ENCODE measurements at places on chromosomes 4 and X.
A peak's percentile ranks its signal among the peaks of the same experiment; 100 is the strongest.

DNA sequence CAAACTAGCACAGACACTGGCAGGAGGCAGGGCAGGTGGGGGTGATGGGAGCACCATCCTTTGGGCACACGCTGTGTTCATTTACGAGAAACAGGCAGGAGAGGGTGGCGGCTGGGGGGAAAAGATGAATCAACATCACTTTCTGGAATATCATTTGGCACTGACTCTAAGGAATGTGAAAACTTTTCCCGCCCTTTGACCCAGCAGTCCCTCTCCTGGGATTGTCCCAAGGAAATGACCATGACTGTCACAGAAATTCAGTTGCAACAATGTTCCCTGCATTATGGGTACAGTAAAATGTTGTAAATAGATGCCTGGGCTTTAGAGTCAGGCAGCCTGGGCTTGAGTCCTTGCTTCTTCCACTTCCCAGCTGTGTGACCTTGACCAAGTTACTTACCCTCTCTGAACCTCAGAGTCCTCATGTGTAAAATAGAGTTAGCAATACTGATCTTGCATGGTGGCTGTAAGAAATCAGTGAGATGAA is 58.6 kb downstream of the ABLIM2 start:
- no peak for DNase-seq

DNA sequence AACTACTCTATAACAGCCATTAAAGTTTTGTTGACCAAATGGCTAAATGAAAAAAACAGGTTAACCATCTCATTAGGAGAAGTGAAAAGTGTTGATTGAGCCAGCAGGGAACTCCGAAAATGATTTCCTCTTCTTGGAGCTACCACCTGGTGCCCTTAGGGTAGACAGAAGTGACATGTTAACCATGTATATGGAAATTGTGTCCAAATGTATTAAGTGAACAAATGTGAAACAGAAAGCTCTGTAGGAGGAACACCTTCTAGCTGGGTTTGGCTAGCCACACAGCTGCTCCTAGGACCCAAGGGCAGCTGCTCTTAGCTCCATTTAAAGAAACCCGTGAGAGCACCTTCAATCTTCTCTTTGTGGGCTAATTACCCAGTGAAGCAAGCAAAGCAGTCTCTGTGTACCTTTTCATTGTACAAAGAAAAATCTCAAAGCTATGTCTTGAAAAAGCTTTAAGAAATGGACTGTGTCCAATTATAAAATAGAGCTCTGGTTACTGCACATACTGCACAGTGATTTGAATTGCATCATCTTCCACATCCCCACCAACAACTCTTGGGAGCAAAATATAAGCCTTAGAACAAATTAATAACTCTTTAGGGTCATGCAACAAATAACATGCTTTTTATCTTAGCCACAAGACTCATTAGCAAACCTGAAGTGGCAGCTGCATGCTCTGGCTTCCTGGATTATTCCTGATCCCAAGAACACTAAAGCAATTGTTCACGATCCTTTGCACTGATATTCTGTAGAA is 59.2 kb upstream of the PARM1 start:
- no peak for DNase-seq

DNA sequence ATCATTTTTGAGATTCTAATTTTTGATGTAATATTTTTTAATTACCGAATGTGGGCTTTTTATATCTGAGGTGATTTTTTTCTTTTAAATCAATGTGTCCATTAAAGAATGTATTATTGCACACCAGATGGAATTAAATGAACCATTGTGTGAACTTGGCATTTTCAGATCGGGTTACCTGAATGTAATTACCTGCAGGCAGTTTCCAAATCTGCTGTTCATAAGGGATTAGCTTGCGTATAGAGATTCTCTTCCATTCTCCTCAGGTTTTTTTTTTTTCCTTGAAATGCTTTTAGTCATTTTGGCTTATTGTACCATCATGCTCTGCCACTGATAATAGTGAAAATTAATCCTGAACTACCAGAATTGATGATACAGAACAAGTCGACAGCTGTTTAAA is 511.5 kb upstream of the ATOH1 start:
- no peak for DNase-seq

GRCh38 chr4:26723216-26723615 is 137.4 kb upstream of the STIM2 start:
- DNase-seq, result no peak

DNA sequence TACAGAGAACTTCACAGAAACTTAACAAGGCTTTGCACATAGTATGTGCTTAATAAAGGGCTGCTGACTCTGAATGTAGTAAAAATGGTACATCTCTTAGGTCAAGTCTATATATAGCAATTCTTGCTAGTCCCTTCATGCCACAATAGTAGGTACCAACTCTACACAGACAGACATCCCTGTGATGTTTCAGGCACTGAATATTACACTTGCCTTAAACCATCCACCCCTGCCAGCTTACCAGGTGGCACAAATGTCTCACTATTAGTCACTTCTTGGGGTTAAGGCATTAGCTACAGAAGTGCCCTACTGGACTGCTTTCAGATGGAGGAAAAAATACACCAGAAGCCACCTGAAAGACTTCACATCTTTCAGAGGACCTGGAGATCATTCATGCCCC is 86.3 kb upstream of the CITED1 start:
- DNase-seq, result no peak

DNA sequence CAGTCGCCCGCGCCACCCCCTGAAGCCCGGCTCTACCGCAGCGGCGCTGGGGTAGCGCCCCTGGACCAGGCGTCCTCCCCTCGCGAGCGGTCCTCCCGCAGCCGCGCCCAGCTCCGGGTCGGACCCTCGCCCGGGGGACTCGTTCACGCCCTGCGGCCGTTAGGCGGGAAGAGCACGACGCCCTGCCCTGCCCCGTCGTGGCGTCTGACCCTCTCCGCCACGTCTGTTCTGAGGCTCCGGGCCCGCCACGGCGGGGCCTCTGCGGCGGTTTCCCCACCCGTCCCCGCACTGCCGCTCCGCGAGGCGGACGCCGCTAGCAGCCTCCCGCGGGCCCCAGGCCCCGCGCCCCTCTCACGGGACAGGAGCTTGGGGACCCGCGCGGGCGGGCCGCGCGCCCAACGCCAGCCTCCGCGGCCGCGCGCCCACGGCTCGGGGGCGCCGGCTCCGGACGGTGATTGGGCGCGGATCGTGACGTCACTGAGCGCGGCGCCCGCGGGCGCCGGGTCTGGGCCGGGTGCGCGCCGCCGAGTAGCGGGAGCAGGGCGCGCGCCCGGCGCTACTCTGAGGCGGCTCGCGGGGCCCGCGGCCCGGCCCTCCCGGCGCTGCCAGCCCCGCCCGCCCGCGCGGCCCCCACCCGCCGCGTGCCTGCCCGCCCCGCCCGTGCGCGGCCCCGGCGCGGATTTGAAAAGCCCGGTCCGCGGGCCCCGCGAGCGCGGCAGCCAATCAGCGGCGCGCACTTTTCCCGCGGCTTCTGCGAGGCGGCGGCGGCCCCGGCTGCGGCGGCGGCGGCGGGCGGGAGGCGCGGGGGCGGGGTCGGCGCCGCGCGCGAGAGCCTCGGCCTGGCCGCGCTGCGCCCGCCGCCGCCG is at the start of gene NSD2:
TSS of gene NSD2 (plus strand) at position 816 of the 866 bp plus-strand sequence. CDS start 29,262 bp downstream, outside the sequence.
- peak; percentile 83 for DNase-seq

GRCh38 chrX:119502727-119503483 is 34.7 kb downstream of the SLC25A5 start:
- no peak for DNase-seq

GRCh38 chr4:76782837-76783236 is 115.1 kb downstream of the SOWAHB start:
- DNase-seq, result no peak

DNA sequence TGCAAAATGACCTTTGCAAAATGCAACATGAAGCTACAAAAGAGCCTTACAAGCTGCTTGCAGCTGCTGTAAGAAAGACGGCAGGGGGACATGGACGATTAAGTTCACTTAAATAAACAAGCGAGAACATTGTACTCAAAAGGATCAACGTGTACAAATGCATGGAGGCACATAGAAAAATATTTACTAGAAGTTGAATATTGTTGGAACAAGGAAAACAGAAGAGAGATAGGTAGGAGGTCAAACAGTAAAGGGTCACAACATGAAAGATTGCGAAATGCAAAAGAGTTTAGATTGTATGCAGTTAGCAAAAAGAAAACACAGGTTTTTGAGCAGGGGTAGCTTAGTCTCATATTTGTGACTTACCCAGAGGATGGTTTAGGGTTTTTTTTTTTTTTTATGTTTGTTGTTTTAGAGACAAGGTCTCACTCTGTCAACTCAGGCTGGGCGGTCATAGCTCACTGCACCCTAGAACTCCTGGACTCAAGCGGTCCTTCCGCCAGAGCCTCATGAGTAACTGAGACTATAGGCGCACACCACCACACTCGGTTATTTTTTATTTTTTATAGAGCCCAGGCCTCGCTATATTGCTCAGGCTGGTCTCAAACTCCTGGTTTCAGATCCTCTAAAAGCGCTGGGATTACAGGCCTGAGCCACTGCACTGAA is 1.4 kb upstream of the PHF8 start:
- peak; percentile 39 for DNase-seq

DNA sequence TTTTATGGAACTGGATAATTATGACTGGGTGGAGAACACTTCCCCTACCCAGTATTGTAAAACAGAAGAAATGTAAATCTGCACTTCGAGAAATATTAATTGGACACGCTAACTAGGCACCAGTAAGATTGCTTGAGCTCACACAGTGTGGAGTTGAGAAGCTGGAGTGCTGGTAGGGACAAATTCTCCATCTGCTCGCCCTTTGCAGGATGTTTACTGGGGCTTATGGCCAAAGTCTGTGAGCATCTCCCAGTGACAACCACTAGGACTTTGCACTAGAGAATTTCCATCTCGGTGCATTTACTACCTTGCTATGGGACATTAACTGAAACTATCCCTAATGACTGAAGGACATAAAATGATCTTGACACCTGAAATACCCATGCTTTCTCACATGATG is 33.7 kb upstream of the GPR34 start:
- no peak for DNase-seq

- no peak for DNase-seq
Observed at GRCh38 chrX:71603618-71604017, 14.7 kb downstream of the CXCR3 start.

DNA sequence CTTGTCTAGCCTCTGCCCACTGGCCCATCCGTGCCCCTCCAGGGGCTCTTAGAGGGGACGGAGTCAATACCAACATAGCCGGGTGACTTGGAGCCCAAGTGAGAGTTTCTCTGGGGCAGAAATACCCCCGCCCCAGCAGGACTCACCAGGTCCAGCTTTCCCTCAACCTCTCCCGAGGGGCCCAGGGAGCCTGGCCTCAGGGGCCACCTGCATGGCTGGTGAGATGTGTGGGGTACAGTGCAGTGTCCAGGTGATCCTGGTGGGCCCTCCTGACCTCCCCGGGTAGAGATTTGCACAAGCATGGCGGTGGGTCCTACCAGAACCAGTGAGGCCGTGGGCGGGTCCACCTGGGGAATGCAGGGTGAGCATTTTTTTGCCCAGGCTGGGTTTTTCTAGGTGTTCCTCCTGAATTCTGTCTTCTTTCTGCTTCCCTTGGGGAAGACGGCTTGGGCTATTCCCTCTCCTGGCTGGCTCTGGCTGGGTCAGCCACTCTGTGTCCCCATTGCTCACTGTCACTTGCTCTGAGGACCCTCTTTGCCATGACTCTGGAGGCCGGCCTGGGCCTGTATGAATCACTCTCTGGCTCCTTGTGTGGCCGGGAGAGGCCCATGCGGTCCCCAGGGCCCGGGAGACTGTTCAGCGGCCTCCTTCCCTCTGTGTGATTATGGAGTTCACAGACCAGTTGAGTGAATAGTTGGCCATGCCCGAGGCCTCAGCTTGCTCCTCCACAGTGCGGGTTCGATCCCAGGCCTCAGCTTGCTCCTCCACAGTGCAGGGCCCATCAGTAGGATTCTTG is 71.0 kb upstream of the NKX1-1 start:
- no peak for DNase-seq

- DNase-seq, result no peak
Observed at GRCh38 chr4:97411356-97411755, 731.9 kb downstream of the STPG2 start.

DNA sequence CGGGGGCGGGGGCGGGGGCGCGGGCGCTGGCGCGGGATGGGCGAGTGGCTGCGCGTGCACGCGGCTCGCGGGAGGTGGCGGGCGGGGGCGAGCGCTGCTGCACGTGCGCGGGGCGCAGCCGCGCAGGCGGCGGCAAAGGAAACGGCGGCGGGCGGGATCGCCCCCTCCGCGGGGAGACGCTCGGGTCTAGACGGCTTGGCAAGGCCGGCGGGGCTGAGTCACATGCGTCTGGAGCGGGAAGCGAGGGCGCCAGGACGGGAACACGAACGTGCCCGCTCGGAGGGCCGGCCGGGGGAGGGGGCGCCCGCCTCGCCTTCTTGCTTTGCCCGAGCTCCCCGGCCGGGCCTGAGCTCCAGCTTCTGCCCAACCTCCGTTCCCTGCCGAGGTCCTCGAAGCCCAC is 4.3 kb upstream of the HAUS7 start:
- no peak for DNase-seq

DNA sequence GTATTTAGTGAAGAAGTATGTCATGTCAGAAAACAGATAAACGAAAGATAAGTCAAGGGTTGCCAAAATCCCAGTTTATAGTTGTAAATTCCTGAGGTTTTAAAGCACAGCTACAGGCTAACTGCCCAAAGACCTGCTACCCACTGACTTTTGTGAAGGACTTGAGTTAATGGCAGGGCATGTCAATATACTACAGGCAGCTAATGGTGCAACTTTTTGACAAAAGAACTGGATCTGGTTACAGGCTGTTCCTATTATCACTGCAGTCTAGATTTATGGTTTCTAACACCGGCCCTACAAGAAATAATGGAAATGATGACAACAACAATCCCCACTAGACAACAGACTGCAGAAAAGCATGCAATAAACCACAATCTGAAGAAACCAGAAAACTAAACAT is 6.4 kb downstream of the SCML2 start:
- DNase-seq, result no peak

DNA sequence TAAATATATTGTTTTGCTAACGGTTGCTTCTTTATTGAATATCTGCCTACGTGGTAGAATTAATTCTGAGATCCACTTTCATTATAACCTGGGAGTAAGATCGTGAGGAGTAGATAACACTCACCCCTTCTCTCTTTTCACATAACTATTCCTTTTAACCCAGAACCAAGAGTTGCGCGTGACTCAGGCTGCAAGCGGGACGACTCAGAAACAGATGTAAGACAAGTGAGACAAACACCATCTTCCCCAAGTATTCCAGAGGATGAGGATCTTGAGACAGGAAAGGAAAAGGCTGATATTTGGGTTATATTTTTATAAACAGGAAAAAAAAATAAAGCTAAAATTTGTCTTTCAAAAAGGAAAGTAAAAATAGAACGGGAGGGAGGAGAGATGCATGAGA is 318.8 kb upstream of the NOCT start:
- no peak for DNase-seq

DNA sequence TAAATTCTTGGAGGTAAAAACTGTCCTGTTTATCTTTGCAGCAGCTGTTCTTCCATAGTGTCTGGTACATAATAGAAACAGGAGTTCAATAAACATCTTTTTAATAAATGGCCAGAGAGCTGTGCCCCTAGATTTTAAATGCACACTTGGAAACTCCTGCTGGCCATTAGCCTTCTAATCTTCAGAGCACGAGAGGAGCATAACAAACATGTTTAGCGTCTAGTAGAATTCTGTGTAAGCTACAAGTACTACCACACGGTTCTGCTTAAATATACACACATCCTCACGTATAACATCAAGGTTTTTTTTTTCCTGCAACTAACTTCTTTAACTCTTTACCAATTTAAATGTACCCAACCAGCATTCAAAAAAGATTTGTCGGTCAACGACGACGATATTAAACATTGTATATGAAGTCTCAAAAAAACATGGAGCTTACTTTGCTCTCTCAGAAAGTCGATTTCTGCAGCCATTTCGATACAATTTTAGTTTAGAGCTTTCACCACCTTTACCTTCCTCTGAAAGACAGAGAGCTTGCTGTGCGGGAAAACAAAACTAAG is 628 bp downstream of the SCLT1 start:
- peak; percentile 48 for DNase-seq
